Dorsolateral prefrontal cortex (tissue), 122 donors: ENCODE measurements at places on chromosomes 11 and 22.

DNA sequence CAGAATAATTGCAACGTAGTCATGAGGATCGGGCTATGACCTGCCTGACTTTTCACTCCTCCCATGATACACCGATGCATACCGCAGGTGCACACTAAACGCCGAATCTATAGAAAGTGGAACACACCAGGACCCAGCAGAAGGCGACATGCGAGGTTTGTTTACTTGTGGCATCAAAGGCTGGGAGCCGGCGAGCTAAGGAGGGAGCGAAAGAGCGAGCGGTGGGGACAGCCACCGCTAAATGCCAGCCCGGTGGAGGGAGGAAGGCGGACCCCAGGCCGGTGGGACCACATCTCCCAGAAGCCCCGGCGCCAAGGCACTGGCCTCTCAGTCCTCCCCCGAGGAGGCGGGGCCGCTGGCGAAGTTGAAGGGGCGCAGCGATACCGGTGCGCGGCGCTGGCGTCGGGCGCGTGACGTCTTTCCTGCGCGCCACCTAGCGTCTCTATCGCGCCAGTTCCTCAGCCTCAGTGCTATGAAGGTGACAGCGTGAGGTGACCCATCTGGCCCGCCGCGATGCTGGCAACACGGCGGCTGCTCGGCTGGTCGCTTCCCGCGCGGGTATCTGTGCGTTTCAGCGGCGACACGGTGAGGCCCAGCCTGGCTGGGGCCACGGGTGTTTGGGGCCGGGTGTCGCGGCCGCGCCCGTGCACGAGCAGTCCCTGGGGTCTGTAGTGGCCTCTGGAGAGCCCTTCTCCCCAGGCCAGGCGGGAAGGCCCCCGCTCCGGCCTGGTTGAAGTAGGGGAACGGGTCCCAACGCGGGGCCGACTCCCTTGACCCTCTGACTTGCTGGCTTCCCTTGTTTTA lies at the start of gene NDUFV1:
NDUFV1 (plus strand) TSS at position 445 of the 804 bp plus-strand sequence; CDS start at position 514, 69 bp downstream.
- peak; percentile 97 for DNase-seq

DNA sequence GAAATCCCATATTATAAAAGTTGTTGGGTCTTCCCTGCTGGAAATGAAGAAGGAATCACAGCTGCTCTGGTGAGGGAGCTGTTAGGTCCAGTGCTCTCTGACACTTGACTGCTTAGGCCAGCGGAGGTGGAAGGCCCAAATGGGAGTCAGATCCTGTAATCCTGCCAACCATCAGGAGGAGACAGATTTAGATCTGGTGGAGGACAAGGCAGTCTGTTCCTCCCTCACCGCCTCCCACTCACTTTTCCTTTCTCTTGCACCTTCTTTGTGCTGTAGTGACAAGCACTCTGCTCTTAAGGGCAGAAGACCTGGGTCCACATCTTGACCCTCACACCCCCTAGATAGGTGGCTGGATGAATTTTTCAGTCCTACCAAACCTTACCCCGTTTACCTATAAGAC lies 59.7 kb upstream of the CHST1 start:
- DNase-seq, result no peak

DNA sequence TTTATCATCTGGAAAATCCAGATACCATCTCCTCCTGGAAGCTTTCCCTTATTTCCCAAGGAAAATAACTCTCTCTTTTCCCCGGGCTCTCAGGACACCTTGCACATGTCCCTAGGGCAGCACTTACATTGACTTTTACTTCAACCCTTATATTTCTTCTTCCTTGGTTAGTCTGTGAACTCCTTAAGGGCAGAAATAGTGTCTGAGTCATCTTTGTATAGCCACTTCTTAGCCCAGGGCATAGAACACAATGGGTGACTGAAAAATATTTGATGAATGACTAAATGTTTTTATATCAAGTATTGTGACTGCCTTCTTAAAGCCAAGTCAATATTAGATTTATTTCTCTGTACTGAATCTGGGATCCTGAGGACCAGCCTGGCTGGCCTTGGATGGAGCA lies 45.4 kb upstream of the MYOD1 start:
- no peak for DNase-seq

- DNase-seq, result no peak
Measured at GRCh38 chr11:13111813-13112130, 102.7 kb downstream of the RASSF10 start.

- no peak for DNase-seq
Measured at GRCh38 chr11:118283756-118284350, 19.8 kb upstream of the MPZL2 start.

- DNase-seq, result no peak
Measured at GRCh38 chr11:96306600-96306932, 36.4 kb downstream of the MAML2 start.

- no peak for DNase-seq
Measured at GRCh38 chr11:86932924-86933875, 22.0 kb downstream of the FZD4 start.

- no peak for DNase-seq
Measured at GRCh38 chr11:64644647-64645275, 53.7 kb downstream of the SLC22A12 start.

- DNase-seq, result no peak
Measured at GRCh38 chr22:42155053-42155543, 24.5 kb upstream of the CYP2D6 start.

DNA sequence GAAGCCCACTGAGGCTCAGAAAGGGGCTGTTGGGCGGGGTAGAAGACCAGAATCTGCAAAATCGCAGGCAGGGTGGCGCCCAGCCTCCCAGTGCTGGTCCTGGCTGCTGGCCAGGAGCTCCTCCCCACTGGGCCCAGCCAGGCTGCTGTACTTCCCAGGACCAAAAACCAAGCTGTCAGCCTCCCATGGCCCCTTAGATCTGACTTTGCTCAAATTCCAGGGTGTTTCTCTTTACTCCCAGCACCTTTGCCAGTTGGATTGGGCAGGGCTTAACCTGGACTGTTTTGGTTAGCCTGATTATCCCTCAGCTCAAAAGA lies 44.2 kb upstream of the WEE1 start:
- DNase-seq, result no peak

DNA sequence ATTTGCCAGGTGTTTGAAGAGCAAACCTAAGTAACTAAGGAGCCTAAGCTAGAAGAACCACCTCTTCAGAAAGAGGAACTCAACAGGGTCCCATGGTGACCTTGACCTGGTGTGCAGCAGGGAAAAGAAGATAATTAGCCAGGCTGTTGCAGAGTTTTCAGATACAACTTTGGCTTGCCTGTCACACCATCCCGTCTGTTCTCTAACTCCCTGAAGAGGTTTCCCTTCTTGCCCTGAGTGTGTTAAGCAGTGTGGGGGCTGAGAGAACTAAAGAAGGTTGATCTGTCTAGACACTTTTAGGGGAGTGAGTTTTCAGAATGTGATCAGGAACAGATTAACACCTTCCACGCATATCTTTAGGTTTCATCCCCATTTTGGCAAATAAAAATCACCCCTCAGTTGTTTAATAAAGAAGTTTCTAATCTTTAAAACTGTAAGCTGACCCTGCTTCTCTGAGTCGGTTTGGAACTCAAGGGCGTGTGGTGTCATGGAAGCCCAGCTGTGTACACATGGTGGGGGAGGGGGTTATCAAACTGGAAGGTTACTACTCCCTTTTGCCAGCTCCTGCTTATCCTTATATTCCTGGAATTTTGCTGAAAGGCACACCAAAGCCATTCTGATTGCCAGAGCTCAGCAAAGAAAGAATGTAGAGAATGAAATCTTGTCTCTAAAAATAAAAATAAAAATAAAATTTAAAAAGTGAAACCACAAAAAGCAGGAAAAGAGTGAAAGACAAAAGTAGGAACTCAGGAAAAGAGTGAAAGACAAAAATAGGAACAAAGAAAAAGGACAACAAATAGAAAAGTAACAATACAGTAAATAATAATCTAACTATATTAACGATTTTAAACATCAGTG lies 70.2 kb downstream of the DBX1 start:
- DNase-seq, result no peak

DNA sequence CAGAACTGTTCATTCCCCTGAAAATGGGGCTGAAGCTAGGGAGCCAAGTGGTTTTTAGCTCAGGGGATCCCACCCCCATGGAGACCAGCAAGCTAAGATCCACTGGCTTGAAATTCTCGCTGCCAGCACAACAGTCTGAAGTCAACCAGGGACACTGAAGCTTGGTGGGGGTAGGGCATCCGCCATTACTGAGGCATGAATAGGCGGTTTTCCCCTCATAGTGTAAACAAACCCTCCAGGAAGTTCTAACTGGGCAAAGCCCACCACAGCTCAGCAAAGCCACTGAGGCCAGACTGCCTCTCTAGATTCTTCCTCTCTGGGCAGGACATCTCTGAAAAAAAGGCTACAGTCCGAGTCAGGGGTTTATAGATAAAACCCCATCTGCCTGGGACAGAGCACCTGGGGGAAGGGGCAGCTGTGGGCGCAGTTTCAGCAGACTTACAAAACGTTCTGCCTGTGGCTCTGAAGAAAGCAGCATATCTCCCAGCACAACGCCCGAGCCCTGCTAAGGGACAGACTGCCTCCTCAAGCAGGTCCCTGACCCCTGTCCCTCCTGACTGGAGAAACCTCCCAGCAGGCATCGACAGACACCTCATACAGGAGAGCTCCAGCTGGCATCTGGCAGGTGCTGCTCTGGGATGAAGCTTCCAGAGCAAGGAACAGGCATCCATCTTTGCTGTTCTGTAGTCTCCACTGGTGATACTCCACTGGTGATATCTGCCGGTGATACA lies 32.7 kb downstream of the GAB4 start:
- no peak for DNase-seq

- no peak for DNase-seq
Measured at GRCh38 chr11:128492903-128493569, 94.3 kb downstream of the ETS1 start.

DNA sequence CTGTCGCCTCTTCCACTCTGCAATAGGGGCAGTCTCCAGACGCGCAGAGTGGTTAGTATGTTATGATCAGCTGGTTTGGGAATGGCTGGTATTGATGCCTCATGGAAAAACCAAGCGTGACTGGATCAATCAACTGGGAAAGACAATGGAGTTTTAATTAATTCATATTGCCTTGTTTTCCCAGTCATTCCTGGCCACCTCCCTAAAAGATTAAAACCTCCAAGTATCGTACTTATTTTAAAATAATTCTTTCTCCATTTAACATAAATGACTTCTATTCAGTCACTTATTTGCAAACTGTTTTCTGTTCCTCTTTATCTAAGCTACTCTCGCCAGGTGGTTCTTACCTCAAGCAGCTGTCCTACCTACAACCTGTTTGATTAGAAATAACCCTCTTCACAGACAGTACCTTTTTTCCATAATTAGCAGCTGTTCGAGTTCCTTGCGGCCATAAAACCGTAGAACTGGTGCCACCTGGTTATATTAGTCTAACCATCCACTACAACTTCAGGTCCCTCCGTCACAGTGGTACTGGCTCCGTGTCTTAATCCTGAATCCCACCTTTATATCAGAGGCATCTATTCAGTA lies 898 bp downstream of the ZNF215 start:
- no peak for DNase-seq

GRCh38 chr11:126585774-126586491 lies 230.4 kb downstream of the ST3GAL4 start:
- no peak for DNase-seq

- DNase-seq, result no peak
Measured at GRCh38 chr11:72779495-72780128, 14.2 kb downstream of the STARD10 start.

DNA sequence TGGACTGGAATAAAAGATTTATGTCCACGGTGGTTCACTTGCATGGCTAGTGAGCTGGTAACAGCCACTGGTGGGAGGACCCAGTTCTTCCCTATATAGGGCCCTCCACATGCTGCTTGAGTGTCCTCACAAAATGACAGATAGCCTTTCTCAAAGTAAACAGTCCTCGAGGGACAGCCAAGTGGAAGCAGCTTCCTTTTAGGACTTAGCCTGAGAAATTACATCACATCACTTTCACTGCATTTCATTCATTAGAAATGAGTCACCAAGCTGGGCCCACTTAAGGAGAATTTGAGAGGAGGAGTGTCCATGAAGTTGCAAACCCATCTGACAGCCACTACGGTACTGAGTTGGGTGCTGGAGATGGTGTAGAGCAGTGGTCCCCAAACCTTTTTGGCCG lies 7.0 kb downstream of the ISX start:
- DNase-seq, result no peak

GRCh38 chr22:27193215-27193614 lies 535.8 kb downstream of the MIAT start:
- DNase-seq, result no peak

- DNase-seq, result no peak
Measured at GRCh38 chr11:5592615-5593014, 3.8 kb upstream of the TRIM6 start.

- DNase-seq, result no peak
Measured at GRCh38 chr11:64809781-64810241, 540 bp downstream of the MEN1 start.

DNA sequence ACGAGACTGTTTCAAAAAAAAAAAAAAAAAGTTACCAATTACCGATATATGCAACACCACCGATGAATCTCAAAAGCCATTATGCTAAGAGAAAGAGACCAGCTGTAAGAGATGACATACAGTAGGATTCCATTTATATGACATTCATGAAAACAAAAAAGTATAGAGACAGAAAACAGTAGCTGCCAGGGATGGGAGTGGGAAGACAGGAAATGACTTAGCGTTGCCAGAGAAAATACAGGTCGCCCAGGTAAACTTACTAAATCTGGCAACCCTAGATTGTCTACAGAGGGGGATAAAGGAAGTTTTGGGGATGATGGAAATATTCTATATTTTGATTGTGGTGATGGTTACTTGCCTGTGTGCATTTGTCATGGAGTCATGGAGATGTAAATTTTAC lies 7.9 kb upstream of the C11orf24 start:
- no peak for DNase-seq

DNA sequence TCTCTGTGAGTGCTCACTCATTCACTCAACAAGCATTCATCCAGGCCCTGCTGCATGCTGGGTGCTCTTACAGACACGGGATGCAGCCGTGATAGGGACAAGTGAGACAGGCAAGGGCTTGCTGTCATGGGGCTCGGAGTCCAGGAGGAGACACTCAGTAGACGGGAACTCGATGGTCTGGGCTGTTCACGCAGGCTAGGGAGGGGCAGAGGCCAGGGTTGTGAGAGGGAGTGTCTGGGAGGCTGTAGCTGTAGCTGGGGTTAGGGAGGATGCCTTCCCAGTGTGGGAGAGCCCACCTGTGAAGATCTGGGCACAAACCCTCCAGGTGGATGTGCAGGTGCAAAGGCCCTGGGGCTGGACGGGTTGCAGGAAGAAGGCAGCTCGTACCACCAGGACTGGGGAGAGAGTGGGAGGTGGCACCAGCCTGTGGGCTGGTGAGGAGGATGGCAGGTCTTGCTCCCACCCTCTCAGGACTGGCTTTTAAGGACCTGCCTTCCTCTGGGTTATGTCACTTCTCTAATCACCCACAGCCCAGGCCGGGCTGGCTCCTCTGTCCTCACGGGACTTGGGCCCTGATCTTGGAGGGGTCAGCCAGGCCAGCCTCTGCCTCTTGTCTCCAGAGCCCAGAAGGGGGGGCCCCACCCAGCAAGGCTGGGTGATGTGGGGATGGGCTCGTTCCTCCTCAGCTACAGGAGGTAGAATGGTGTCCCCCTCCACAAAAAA lies 24.1 kb downstream of the FGF4 start:
- no peak for DNase-seq

GRCh38 chr22:19974935-19975706 lies 33.5 kb upstream of the TXNRD2 start:
- DNase-seq, result no peak
